ENCODE measurements at places on chromosomes 13 and 19.

GRCh38 chr13:59247171-59247570 lies 916.6 kb downstream of the DIAPH3 start:
- no peak for DNase-seq

- no peak for DNase-seq
Measured at GRCh38 chr13:112204346-112205327, 137.7 kb downstream of the SOX1 start.

DNA sequence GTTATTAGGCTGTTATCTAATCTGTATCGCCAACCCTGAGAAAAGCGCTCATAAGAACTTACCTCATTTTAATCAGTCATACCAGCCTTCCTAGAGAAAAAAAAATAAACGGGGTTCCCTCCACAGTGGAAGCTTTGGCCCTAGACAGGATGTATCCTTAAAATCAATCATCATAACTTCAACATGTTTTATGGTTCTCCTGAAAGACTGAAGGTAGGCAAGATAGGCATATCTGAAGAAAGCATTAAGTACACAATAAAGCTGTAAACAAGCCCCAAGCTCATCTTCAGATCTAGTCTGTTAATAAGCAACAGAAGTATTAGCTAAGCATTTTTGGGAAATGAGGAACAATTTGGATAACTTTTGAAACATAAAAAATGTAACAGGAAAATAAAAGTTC lies 18.7 kb upstream of the SERP2 start:
- no peak for DNase-seq

- DNase-seq = no peak
Measured at GRCh38 chr13:70964124-70964523, 855.9 kb upstream of the KLHL1 start.

GRCh38 chr19:13860679-13861391 lies 16.1 kb upstream of the NANOS3 start:
- no peak for DNase-seq

- no peak for DNase-seq
Measured at GRCh38 chr19:12701596-12702282, 5.3 kb upstream of the FBXW9 start.

DNA sequence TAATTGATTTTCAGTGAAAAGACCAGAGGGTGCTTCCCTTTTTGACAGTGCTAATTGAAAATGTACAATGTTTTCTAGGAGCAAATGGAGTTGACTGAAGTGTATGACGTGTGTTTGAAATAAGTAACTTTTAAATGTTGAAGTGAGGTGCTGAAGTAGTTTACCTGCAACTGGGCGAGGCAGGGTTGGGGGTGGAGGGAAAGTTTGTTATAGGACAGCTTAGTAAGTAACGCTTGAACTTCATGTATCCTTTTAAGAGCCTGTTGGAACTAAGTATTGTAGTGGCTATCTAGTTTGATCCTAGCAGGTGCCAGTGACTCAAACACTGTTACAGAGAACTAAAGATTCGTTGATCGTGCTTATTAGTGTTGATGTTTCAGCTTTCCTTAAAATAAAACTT lies 5.9 kb downstream of the SLAIN1 start:
- DNase-seq = no peak

- no peak for DNase-seq
Measured at GRCh38 chr13:110475117-110475516, 86.4 kb downstream of the RAB20 start.

DNA sequence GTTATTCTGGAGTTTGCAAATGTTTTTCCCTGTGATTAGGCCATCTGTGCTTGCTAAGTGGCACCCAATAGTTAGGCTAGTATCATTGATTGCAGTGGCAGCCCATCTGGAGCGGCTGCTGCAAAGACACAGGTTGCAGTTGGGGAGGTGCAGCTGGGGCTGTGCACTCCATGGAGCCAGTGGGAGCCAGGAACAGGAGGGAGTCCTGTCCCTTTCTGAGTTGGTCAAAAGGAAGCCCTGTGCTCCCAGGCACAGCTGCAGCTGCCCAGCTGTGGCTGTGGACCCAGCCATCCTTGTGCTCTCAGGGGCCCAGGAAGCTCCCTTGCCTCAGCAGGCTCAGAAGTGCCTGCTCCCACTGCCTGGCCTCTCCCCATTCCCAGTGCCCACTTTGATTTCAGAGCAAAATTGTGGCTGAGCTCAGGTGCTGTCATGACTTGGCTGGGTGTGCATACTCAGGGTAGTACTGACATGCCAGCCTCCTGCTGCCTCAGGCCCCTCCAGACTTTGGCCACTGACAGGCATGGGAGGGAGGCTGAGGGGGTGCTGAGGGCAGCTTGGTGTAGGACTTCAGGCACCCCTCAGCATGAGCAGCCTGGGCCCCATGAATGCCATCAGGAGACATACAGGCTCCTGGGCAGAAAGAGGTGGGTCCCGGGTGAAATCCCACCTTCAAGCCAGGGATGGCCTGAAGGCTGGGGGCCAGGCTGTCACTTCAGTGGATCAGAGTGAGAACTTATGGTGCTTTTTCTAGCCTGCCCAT lies 270.6 kb downstream of the PCDH20 start:
- no peak for DNase-seq

DNA sequence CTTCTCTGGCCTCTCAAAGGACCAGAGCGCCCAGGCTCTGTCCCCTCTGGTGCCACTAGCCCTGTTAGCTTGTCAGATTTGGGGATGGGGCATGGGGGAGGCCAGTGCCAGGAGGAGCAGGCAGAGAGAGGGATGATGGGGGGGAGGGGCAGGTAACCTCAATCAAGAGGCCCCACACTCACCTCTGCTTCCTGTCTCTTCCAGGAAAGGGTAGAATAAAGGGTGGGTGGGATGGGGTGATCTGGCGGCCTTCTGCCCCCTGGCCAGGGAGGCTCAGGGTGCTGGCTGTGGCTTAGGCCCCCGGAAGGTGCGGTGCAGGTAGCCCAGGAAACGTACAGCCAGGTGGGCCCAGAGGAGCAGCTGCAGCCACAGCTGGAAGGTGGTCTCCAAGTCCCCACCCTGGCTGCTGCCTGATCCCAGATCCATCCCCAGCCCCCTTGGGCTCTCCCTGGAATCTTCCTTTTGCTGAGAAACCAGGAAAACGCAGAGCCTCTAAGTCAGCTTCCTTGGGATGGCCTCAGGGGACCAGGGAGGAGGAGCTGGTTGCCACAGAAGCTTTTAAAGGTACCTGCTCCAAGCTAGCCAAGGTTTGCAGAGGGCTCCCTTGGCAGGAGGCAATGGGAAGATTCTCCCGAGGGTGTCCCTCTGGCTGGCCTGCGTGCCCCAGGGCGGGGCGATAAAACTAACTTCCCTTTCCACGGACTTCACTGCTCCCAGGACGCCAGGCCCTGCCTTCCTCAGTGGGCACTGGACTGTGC lies 5.3 kb downstream of the PRKACA start:
- DNase-seq = no peak

DNA sequence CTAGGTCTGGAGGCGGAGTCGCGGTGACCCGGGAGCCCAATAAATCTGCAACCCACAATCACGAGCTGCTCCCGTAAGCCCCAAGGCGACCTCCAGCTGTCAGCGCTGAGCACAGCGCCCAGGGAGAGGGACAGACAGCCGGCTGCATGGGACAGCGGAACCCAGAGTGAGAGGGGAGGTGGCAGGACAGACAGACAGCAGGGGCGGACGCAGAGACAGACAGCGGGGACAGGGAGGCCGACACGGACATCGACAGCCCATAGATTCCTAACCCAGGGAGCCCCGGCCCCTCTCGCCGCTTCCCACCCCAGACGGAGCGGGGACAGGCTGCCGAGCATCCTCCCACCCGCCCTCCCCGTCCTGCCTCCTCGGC lies at the start of gene SLC5A5:
Gene SLC5A5 (plus strand): TSS at position 68 of the 373 bp plus-strand sequence. CDS start 375 bp downstream, outside the sequence.
- no peak for DNase-seq

- no peak for DNase-seq
Measured at GRCh38 chr19:28553005-28553404, 659.9 kb downstream of the UQCRFS1 start.

- peak; percentile 56 for DNase-seq
Measured at GRCh38 chr19:35673121-35673804, 6.9 kb downstream of the UPK1A start.

DNA sequence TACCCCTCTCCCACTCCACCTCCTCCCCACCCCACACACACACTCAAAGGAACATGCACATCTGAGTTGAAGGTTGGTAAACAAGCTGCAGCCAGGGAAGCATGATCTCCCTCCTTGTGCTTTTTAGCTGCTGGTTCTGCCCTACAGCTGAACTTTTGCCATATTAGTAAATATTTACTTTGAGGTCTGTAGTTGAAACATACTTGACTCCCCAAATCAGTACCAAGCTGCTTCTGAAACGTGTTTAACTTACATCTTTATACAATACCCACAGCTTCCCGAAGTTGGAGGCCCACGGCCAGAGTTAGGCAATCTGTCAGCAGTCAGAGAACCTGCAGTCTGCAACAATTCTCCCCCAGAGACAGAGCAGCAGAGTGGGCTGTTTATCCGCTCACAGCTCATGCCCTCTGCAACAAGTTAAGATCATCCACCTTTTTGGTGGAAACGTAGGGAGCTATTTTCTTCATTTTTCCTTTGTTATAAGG lies 1.5 kb upstream of the PCDH20 start:
- DNase-seq = no peak

- peak; percentile 65 for DNase-seq
Measured at GRCh38 chr19:34364830-34365462, at the start of gene GPI. Gene GPI (plus strand): TSS chr19:34365196. CDS start chr19:34365267, 71 bp downstream.

- no peak for DNase-seq
Measured at GRCh38 chr19:2038284-2039088, 12.6 kb downstream of the MKNK2 start.

- DNase-seq = no peak
Measured at GRCh38 chr19:5257155-5258045, 83.2 kb downstream of the PTPRS start.

- no peak for DNase-seq
Measured at GRCh38 chr19:50928831-50929230, 17.6 kb upstream of the KLK4 start.

GRCh38 chr13:78286748-78287147 lies 316.6 kb downstream of the POU4F1 start:
- no peak for DNase-seq

DNA sequence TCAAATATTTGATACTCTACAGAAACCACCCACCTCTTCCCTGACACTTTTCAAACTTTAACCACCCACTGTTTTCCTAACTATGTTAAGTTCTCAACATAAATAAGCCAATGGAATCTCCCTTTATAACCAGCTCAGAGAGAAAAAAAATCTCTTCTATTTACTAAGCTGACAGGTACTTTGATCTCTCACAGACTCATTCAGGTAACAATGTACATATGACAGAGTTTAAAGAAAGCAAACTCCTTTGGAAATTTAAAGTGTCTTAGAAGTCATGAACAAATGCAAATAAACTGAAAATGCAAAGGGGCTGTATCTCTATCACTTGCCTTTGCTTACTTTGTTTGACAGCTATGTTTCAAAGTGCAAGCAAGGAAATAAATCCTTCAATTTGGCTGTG lies 109.3 kb downstream of the KLF12 start:
- no peak for DNase-seq

DNA sequence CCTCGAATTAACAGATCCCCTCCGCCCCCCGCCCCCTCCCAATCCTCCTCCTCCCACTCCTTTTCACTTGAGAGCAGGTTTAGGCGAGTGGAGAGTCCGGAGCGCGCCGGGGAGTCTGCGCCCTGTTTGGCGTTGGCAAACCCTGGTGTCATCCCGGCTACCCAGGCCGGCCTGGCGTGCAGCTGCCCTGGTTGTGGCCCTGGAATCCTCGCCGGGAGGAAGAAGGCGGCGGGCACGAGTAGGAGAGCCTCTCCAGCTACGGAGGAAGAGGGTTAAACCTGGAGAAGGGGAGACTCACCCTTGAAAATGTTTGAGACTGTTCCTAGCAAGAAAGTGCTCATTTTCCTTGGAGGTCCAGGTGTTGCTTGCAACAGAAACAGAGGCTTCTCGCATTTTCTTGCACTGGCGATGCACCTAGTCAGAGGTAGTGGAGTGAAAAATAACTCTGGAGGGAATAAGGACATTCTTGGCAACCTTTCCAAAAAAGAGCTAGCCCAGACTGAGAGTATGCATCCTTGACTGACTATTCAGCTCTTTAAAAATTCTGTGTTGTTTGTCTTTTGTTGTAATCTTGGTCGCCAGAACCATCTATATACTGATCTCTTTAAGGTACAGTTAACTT lies 1.3 kb upstream of the SOX21 start:
- DNase-seq = no peak

- no peak for DNase-seq
Measured at GRCh38 chr13:35552172-35552844, 75.8 kb upstream of the MAB21L1 start.
